ENCODE measurements at places on chromosomes 11 and 22. TPM values are rescaled to one million over a fixed set of nuclear protein-coding genes. Genes with fewer than 3 reads are reported as not detected.

GRCh38 chr11:76782531-76783293 is 444 bp upstream of the TSKU start:
- DNase-seq = peak; percentile 53

DNA sequence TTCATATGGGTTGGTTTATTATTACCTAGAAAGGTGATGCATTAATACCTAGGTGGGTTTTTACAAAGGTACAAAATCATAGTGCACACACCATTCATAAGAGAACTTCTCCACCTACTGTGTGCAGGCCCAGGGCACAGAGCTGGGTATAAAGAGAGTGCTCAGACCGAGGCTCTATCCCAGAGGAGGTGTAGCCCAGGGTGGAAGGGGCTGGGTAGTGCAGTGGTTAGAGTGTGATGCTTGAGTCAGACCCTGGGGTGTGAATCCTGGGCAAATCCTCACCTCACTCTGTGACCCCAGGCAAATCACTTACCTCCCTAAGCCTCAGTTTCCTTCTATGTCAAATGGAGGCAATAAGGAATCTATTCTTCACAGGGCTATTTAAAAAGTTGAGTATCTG is 32.2 kb downstream of the PARVG start:
- DNase-seq = no peak

GRCh38 chr11:40149721-40150120 is 1309.7 kb downstream of the LRRC4C start:
- no peak for DNase-seq

- DNase-seq = no peak
These were observed 9.4 kb downstream of the CHADL start for GRCh38 chr22:41231369-41231768.

GRCh38 chr11:12769834-12770345 is 95.7 kb downstream of the TEAD1 start:
- no peak for DNase-seq

DNA sequence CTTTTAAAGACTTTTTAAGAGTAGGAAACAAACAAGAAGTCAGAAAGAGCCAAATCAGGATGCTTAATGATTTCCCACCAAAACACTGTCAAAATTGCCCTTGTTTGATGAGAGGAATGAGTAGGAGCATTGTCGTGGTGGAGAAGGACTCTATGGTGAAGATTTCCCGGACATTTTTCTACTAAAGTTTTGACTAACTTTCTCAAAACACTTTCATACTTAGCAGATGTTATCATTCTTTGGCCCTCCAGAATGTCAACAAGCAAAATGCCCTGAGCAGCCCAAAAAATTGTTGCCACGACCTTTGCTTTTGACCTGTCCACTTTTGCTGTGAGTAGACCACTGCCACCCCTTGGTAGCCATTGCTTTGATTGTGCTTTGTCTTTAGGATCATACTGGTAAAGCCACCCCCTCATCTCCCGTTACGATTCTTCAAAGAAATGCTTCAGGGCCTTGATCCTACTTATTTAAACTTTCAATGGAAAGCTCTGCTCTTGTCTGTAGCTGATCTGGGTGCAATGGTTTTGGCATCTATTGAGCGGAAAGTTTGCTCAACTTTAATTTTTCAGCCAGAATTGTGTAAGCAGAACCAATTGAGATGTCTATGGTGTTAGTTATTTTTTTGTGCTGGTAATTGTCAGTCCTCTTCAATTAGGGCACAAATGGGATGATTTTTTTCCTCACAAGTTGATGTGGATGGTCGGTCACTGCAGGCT is 67.2 kb downstream of the ADM start:
- no peak for DNase-seq

DNA sequence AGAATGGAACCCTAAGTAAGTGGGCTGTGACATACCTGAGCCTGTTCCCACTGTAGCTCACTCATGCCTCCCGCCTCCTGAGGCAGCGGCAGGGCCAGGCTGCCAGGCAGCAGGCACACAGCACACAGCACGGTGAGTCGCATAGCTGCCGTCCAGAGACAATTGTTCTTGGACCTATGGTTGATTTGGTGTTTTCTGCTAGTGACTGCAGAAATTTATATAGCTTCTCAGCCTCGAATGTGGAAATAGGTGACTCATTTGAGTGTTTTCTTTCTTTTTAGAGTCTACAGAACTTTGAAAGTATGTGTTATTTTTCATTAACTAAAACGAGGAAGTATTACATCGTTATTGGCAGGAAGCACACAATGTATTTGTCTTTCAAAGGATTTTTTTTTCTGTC is at the start of gene MMP7:
TSS of gene MMP7 (minus strand) at position 190 of the 400 bp plus-strand sequence. CDS start at position 143, 47 bp downstream.
- DNase-seq = no peak

- DNase-seq = no peak
These were observed 27.2 kb upstream of the GLYATL1 start for GRCh38 chr11:58912124-58912523.

DNA sequence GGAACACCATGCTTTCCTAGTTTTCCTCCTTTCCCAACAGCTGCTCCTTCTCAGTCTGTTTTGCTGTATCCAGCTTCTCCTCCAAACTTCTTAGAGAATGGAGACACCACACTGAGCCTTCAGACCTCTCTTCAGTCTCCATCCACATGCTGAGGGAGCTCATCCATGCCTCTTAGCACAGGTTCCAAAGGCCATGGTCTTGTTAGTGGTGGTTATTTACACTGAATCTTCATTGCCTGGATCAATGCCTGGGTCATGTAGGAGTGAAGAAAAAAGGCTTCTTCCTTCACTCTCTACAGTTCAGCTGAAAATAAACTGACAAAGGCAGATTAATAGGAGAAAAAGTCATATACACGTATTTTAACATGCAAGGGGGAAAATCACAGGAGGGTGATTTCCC is 3.1 kb upstream of the SAA4 start:
- no peak for DNase-seq

DNA sequence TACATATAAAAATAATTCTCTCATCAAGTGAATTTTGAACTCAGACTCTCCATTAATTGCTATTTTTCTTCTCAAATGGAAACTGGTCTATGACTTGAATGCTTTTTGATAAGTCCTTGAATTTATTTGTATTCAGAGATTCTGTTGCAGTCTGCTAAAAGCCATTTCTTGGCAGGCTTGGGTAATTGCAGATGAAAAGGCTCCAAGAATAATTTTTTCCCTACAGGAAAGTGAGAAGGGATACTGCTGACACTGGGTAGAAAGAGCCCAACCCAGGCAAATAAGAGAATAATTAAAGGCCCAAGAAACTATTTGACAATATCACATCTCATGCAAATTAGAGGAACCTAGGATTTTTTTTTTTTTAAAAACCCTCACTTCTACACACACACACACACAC is 246.5 kb upstream of the DDI1 start:
- DNase-seq = no peak

DNA sequence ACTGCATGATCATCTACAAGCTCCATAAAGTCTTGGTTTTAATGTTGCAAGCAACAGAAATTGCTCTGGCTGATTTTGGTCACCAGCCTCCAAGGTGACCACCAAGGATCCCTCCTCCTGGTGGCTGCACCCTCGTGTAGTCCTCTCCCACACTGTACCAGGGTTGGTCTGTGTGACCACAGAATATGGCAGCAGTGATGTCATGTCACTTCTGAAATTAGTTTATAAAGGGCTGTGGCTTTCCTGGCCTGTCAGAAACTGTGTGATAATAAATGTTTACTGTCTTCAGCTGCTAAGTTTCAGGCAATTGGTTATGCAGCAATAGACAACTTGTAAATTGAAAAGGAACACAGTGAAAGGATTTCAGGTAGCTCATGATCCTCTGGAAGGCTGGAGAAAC is 5.3 kb upstream of the PRDM11 start:
- no peak for DNase-seq

GRCh38 chr22:32348031-32348611 is 9.5 kb upstream of the RFPL3 start:
- no peak for DNase-seq

DNA sequence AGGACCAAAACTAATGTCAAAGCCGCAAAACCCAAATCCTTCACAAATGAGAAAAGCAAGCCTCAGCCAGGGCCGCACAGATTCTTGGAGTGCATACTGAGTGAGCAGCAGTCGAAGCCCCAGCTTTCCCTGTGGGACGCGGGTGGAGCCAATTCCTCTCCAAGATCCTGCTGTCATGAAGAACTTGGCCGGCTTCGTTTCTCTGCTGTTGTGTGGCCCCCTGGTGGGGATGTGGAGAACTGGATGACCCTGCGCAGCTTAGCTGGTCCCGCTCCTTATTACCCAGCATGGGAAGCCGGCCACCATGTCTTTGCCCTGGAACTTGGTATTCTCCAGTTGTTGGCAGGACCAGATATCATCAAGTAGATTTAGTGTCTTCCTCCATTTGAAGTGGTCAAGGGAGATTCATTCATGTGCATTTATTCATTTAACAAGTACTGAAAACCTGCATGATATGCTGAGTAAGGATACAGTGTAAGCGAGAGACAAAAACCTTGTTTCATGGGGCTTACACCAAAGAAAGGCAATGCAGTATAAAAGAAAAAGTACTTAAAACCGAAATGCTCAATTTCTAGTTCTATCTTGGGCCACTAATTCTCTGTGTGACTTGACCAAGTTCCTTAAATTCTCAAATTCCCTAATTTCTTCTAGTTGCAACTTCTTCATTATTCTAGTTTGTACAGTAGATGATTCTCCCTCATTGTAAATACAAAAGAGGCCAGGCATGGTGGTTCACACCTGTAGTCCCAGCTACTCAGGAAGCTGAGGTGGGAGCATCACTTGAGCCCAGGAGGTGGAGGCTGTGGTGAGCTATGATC is 56.7 kb upstream of the CRTAM start:
- peak; percentile 62 for DNase-seq

GRCh38 chr11:13277768-13278608 is at the start of gene BMAL1:
BMAL1 (plus strand) TSS chr11:13277790; CDS start chr11:13354309, 76,519 bp downstream.
- peak; percentile 54 for DNase-seq

BIRC3 gene
- 63.6 TPM for total RNA-seq

CDC42EP1 gene
- 1.7 TPM for total RNA-seq

DEUP1 gene
- 0.33 TPM for total RNA-seq

CNIH2 gene
- total RNA-seq = 1.6 TPM

SGSM1 gene
- 0.38 TPM for total RNA-seq

SLC22A12 gene
- total RNA-seq = not detected

RRP7A gene
- 62.4 TPM for total RNA-seq

Measured in thymus (tissue), 14 donors.